ENCODE measurements at places on chromosomes 16 and 17.

- DNase-seq = peak; percentile 77
These were observed 23.9 kb downstream of the ZNF778 start for GRCh38 chr16:89241187-89242007.

GRCh38 chr17:29175349-29175748 is 4.8 kb downstream of the MYO18A start:
- DNase-seq = no peak

DNA sequence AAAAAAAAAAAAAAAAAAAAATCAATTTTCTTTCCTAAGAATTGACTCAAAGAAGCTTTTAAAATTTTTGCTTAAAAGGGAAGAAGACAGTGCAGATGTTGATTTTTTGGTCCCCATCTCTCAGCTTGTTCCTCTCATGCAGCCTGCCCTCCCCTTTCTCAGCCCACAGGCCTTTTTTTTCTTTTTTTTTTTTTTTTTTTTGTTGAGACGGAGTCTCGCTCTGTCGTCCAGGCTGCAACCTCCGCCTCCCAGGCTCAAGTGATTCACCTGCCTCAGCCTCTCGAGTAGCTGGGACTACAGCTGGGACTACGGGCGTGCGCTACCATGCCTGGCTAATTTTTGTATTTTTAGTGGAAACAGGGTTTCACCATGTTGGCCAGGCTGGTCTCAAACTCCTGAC is 17.7 kb downstream of the YPEL2 start:
- no peak for DNase-seq

DNA sequence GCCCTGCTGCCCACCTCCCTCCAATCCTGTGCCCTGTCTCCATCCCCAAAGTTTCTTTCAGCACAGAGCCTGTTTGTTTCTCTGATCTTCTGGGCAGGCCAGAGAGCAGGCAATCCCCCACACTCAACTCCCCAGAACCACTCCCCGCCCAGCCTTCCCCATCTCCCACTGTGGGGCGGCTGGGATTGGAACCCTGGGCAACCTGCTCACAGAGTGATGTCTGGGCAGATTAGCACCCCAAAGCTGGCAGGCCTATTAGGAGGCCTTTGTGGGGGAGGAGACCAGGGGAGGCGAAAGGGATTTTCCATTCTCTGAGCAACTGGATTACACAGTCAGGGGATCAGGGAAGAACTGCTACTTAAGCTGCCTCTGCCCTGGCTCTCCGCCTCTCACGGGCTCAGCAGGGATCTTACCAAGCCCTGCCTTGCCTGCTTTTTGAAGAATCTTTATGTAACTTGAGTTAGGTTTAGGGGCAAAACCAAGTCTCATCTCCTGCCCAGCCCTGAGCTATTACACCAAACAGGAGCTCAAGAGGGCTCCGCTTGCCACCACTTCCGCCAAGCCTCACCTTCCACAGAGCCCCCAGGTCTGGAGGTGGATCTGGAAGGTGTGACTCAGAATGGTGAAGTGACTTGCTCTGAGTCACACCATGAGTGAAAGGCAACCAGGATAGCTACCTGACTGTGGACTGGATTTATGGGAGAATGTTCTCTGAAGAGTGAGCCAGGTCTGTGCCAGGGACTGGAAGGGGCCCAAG is 16.0 kb upstream of the LHX1 start:
- DNase-seq = peak; percentile 54

DNA sequence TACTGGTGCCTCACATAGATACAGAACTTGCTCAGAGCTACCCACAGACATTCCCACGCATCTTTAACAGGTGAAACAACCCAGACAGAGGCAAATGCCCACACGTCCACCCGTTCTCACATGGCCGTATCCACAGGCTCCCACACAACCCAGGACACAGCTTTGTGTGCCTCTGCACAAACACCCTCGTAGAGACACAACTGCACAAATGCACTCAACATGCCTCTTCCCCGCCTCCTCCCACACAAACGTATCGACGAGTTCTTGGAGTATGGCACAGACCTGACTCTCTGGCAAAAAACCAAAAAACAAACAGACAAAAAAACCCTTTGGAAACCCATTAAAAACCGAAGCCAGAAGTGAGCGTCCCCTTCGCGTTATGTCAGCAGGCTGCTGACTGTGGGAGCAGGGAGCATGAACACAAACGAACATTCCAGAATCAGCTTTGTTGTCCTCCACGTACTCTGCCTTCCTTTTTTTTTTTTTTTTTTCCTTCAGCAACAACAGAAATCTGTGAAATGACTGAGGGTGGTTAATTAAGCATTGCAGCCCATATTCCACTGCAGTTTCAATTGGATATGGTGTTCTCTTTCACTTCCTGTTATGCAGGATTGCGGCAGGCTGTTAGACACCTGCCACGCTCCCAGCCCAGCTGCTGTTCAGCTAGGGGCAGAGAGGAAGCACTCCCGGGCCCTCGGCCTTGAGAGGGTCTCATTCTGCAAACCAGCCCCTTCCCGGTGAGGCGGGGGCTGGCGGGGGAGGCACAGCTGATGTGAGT is 313.7 kb downstream of the MAF start:
- DNase-seq = no peak

DNA sequence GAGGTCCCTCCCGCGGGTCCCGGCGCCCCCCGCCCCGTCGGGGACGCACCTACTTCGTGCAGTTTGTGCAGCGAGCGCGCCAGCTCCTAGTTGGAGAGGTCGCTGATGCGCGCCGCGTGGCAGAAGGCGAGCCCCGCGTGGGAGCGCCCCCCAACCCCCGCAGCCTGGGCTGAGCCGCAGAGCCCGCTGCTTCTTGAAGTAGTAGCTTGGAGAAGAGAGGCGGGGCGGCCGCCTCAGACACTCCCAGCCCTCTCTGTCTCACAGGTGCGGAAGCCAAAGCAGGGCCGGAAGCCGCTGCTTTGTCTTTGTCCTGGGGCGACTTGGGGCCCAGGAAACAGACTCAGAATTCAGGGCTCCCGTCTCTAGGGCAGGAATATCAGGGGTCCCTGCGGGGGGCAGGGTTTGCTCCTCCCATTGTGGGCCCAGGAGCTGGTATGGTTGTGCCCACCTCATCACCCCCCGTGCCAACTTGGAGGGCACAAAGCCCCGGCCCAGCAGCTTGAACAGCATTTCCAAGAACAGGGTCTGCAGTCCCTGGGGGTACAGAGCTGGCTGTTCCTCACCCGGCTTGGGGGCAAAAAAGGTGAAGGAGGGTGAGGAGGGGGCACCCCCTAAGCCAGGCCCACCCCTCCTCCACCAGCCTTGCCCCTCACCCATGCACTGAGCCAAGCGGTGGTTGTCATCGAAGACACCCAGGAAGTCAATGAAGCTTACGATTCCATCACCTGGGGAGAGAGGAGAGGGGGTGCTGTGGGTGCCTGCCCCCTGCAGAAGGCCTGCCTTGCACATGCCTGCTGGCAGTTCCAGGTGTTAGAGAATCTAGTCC is 13.5 kb downstream of the SPATA32 start:
- DNase-seq = no peak

GRCh38 chr17:69412251-69412671 is 2.2 kb upstream of the MAP2K6 start:
- no peak for DNase-seq

- no peak for DNase-seq
These were observed 499.9 kb upstream of the ZFHX3 start for GRCh38 chr16:73547552-73548403.

GRCh38 chr17:60461584-60461983 is 39.3 kb downstream of the CHCT1 start:
- DNase-seq = no peak

GRCh38 chr17:20092261-20092867 is 83.2 kb downstream of the SPECC1 start:
- DNase-seq = no peak

GRCh38 chr16:1052721-1053120 is 19.8 kb upstream of the SSTR5 start:
- DNase-seq = no peak

GRCh38 chr16:3983081-3983520 is 102.6 kb upstream of the CREBBP start:
- DNase-seq = peak; percentile 61

GRCh38 chr17:82835122-82835521 is 4.7 kb downstream of the ZNF750 start:
- no peak for DNase-seq

GRCh38 chr17:3026125-3026855 is 37.1 kb downstream of the OR1D5 start:
- DNase-seq = no peak

DNA sequence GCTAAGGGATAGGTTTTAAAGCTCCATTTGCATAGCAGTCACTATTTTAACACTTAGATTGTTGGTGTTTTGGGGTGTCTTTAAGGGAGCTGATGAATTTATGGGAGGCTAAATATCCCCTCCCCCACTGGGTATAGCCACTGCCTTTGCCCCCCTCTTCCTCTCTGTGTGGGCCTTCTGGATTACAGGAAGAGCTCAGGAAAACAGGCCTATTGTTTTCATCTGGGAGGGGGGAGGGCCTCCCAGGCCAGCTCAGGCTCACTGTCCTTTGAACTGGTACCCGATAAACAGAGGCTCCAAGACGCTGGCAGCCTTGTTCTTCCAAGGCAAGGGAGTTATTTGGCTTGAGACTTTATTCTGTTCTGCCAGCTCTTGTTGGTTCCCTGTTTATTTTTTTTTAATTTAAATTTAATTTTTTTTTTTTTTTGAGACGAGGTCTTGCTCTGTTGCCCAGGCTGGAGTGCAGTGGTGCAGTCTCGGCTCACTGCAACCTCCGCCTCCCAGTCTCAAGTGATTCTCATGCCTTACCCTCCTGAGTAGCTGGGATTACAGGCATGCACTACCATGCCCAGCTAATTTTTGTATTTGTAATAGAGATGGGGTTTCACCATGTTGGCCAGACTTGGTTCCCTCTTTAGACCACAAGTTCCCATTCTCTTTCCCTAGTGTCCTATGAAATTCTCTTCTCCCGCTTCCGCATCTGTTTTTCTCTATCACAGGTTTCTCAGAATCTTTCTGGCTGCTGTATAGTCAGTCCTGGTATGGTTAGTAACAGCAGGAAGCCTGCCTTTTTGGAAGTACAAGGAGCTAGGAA is 25.1 kb downstream of the MINK1 start:
- DNase-seq = no peak

DNA sequence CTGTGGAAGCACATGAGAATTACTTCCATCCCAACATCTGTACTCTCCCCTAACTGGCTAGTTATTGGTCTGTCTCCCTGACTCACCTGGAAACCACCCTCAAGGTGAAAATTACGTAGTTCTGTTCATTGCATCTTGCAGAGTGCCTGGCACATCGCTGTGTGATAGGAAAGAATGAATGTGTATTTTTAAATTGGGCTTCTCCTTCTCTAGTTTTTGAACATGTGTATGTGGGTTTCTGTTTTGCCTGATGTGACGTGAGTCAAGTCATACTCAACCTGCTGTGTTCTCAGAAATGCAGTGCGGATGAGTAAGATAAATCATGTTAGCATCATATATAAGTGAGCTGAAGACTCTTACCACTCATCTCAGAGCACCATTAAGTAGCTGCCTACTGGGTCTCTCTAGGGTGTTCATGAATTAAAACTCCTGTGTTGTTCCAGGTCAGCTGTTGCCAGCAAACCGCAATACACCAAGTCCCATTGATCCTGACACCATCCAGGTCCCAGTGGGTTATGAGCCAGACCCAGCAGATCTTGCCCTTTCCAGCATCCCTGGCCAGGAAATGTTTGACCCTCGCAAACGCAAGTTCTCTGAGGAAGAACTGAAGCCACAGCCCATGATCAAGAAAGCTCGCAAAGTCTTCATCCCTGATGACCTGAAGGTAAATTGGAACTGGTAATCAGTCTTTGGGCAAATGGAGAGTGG is 50.2 kb downstream of the HLF start:
- DNase-seq = no peak

DNA sequence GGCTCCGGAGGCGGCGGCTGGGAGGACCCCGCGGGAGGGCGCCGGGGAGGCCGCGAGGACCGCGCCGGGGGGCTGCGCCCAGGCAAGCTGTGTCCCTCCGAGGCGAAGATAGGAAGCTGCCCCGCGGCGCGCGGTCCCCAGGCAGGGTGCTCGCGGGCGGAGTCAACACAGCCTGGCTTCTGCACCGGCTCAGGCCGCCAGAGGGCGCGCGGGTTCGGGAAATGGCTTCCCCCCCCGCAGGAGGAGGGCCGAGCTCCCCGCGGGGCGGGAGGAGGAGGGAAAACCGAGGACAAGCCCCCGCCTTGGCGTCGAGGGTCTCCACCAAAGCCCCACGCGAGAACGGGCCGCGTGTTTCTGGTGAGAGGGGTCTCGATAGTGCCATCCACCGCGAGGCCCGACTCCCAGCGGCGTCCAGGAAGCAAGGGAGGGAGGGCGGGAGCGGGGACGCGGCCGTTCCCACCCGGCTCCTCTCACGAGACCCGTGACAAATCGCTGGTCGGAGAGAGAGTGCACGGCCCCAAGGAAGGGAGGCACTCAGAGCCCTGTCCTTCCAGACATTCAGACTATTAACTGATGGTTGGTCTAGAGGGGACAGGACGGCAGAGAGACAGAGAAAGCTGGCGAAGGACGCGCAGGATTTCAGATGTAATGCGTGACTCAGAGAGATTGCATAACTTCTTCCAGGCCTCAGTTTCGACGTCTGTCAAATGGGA is 64.4 kb upstream of the DNAJA2 start:
- peak; percentile 76 for DNase-seq

- no peak for DNase-seq
These were observed 867.7 kb upstream of the EEF2KMT start for GRCh38 chr16:5965321-5965720.

DNA sequence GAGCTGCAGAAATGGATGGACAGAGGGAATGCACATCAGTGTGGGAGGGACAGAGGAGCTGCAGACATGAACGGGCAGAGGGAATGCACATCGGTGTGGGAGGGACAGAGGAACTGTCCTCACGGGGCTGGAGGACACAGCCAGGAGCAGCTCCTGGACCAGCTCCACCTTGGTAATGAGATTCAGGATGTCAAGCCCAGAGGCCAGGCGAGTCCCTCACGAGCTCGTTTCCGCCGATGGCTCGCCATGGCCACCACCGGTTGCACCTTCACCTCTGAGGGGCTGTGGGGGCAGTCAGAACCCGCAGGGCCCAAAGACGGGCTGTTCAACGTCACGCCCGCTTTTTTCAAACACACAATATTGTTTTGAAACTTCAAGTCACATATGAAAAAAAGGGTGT is 56.2 kb downstream of the RPH3AL start:
- DNase-seq = no peak

GRCh38 chr17:82013341-82013740 is 9.3 kb downstream of the CENPX start:
- no peak for DNase-seq

GRCh38 chr17:44324092-44324570 is 492 bp downstream of the SLC25A39 start:
- DNase-seq = no peak

DNA sequence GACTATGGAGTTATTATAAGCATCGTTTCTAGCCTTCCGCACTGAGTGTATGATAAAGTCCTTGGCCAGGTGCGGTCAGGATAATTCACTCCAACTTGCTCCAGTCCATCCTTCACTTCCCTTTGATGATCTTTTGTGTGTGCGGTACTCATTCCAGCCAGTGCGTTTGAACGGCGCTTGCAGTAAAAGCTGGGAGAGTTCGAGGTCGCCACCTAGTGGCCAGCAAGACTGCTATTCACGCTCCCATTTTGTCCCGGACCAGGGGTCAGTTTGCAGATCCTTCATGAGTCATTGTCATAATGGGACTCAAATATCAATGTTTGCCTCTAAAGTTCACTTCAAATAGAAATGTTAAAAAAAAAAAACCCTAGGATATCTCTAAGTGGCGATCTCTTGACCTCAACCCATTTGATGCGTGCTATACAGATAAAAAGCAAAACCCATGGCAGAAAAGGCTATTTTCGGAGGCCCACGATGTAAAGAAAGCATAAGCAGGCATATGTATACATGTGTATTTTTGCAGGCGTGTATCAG is 417.1 kb downstream of the TMEM114 start:
- peak; percentile 61 for DNase-seq
